Occipital lobe (tissue), 3 donors: ENCODE measurements at places on chromosomes 7 and 10. TPM values are rescaled to one million over a fixed set of nuclear protein-coding genes. Genes with fewer than 3 reads are reported as not detected.

Gene MEIG1
- not detected for total RNA-seq

Gene PAX4
- total RNA-seq = not detected

GRCh38 chr10:91642831-91643692 lies 10.2 kb upstream of the PPP1R3C start:
- no peak for DNase-seq

DNA sequence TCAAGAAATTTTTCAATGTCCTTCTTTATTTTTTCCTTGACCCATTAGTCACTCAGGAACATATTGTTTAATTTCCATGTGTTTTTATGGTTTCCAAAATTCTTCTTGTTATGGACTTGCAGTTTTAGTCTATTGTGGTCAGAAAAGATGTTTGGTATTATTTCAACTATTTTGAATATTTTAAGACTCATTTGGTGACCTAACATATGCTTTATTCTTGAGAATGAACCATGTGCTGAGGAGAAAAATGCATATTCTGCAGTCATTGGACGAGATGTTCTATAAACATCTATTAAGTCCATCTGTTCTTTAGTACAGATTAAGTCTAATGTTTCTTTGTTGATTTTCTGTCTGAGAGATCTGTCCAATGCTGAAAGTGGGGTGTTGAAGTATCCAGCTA lies 42.3 kb upstream of the MDFIC start:
- no peak for DNase-seq

Gene PIP
- not detected for total RNA-seq

GRCh38 chr7:86939197-86939814 lies 120.1 kb downstream of the ELAPOR2 start:
- DNase-seq = no peak

Gene SYT15B
- not detected for total RNA-seq

DNA sequence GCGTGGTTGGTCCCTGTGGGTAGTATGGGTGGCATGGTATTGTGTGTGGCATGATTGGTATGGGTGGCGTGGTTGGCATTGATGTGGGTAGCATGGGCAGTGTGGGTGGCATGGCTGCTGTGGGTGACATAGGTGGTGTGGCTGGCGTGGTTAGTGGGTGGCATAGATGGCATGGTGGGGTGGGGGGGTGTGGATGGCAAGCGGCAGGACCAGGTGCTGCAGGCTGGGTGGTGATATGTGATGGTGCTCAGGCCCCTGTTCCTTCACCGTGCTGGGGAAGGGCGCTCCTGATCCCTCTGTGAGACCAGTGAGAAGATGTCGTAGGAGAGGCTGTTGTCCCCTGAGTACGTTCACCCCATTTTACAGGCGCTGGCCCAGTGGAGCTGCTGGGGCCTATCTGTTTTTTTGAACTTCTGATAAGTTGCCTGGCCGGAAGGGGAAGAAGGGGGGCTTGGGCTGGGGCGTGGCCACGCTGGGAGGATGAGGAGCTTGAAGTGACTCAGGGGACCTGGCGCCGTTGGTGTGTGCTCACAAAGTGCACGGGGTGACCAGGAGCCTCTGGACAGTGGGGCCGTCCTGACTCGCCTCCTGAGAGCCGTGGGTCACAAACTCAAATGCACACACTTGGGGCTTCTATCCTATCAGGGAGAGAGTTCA lies 17.5 kb downstream of the INPP5A start:
- DNase-seq = no peak

- no peak for DNase-seq
Measured at GRCh38 chr7:2689343-2689847, 1.4 kb downstream of the AMZ1 start.

DNA sequence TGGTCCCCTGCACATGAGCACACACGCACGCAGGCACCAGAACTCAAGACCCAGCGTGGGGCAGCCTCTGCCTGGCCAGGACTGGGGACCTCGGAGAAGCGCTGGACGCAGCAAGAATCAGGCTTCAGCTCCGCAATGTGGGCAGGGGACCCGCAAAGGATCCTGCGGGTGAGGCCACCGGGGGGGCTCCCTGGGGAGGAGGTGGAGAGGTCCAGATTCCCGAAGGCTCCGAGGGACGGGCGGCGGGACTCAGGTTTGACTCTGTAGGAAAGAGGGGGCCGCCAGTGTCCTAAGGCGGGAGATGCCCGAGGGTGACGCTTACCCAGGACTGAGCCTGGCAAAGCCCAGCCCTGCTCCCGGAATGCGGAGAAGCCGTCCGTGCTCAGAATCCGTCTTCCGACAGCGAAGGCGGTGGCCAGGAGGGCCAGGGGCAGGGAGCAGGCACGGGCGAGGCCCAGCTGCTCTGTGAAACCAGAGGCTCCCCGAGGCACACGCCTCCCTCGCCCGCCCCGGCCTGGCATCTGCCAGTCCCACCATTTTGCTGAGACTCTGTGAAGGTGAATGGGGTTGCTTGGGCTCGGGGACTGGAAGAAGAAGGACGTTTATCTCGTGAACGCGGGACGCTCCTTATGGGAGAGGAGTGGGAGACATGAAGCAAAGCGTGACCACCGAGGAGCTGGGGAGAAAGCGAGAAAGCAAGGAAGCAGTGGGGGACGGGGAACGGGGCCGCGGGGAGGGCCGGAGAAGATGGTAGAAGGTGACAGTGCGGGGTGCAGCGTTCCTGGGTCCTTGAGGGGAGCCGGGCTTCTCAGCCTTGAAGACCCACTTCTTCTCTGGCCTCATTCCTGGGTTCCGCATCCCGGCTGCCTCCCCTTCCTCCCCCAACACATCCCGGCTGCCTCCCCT lies 489.2 kb downstream of the PTPRN2 start:
- DNase-seq = no peak

DNA sequence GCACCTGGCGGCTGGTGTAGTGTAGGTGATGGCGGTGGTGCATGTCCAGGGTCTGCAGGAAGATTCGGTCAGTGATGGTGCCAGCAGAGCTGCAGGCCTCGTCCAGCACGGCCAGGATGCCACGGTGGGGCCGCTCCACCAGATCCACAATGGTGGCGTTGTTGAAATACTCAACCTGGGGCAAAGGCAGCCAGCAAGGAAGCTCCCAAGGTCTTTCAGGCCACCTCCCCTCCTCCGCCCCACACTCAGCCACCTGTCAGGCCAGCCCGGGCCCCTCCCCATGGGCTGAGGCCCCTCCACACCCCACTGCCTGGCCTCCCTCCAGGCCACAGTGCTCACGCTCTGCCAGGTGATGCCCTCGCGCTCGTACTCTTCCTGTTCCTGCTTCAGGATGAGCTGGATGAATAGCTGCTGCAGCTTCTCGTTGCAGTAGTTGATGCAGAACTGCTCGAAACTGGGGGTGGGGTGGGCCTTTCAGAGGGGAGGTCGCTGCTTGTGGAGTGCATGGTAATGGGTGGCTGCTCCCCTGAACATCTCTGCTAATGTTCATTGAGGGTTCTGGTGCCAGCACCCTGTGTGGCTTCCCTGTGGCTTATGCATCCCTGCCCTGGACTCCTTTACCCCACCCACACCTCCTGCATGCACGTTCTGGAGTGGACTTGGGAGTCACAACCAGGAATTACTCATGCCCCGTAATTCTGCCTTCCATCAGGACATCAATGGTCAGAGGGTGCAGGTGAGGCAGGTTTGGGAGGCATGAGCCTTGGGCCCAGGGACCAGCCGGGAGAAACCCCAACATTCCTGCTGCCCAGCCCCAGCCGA lies 8.9 kb downstream of the MYO1G start:
- no peak for DNase-seq

GRCh38 chr10:30823651-30824050 lies 194.1 kb upstream of the LYZL2 start:
- no peak for DNase-seq

GRCh38 chr7:155963356-155963755 lies 151.1 kb upstream of the SHH start:
- no peak for DNase-seq

DNA sequence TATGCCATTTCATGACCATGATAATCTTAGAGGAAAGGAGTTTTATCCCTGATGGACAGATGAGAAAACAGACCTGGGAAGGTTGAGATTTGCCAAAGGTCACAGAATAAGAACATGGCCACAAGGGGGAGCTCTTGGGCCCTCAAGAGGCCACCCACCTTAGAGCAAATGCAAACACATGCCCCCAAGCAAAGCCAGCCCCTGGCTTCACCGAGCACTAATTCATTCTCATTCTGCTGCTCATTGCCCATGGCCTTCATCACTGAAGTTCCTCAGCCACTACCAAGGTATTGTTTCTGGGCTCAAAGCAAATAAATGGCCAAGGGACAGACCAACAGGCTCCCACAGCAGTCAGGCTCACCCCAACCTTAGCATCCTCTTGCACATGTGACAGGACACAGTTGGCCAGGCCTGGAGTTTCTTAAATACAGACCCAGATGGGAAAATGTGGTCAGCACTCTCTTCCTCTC lies 44.2 kb downstream of the PDLIM1 start:
- no peak for DNase-seq

DNA sequence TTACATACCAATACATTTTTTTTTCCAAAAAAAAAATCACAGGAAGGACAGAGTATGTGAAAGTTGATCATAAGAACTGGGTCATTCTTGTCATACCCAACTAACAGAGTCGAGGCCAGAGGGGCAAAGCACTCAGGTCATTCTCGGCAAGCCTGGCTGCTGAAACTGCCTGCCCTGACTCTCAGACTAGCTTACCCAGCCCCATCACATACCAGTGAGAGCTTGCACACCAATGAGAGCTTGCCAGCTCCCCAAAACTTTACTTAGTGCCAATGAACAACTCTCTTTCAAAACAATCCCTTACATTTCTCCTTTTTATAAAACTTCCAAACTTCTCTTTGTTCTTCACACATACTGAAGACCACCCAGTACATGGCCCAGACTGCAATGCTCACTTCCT lies 48.9 kb downstream of the VOPP1 start:
- DNase-seq = no peak
